ENCODE measurements at places on chromosomes 3 and 15.

DNA sequence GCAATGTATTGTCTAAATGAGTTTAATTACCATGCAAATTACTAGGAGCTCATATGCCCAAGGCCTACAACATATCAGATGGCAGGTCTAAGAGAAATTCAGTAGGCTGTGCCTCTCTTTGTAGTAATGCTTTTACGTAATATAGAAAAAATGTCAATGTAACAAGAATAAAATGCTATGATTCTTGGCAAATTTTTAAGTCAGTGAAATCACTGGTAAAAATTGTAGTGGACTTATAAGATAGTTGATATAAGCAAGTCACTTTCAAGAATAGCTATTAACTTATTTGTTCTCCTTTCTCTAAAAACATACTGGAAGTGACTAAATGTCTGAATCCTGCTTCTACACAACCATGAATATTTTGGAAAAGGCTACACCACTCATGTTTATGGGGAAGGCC lies 707.8 kb downstream of the TUSC7 start:
- DNase-seq, result no peak

DNA sequence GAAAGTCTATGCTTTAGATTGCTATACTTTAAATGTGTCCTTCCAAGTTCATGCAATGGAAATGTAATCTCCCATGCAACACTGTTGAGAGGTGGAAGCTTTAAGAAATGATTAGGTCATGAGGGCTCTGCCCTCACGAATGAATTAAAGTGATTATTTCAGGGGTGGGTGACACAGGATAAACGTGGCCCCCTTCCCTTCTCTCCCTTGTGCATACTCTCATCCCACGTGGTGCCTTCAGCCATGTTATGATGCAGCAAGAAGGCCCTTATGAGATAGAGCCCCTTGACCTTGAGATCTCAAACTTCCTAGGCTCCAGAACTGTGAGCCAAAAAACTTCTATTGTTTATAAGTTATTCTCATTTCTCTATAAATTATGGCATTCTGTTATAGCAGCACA lies 183.3 kb downstream of the TNIK start:
- no peak for DNase-seq

- no peak for DNase-seq
These were observed 7.8 kb downstream of the DCBLD2 start for GRCh38 chr3:98893740-98894139.

GRCh38 chr3:124924741-124925140 lies 9.8 kb downstream of the MUC13 start:
- DNase-seq, result no peak

DNA sequence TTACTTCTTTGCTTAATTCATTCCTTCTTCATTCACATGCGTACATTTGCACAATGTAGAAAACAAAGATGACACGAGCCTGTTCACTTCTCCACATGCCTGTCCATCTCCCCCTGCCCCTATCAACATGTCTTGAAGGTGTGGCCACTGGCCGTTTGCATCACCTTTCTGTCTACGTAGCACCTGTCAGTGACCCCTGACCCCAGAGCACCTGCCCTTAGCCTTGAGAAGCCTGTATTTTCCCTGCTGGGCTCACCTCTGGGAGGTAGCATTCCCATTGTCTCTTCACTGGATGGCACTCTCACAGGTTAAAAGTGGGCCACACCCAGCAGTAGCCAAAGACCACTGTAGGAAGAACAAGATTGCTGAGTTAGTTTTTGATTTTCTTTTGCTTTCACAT lies 234.1 kb downstream of the THSD4 start:
- no peak for DNase-seq

Data from NCI-H1694 treated with DMSO at 0.1 percent for 48 hours (cell line).